ENCODE measurements at places on chromosomes 2 and 18.
A peak's percentile ranks its signal among the peaks of the same experiment; 100 is the strongest.

GRCh38 chr2:174337337-174338146 lies 2.8 kb downstream of the SP9 start:
- DNase-seq, result no peak

DNA sequence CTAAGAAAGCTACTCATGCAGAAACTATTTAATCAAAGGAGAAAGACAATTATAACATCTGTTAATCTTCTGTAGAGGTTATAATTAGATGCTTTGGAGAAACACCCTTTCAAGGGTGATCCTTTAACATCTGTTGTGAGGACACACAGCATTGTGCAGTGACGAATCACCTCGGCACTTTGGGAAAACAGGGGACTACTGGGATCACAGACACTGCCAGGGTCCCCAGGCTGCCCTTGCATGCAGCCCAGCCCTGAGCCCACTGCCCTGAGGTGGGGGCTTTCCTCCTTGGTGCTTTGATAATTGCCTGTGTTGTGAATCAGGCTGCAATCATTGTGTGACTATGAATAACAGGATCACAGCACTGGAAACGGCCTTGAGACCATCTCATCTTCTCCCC lies 10.6 kb downstream of the NCKAP5 start:
- DNase-seq, result no peak

DNA sequence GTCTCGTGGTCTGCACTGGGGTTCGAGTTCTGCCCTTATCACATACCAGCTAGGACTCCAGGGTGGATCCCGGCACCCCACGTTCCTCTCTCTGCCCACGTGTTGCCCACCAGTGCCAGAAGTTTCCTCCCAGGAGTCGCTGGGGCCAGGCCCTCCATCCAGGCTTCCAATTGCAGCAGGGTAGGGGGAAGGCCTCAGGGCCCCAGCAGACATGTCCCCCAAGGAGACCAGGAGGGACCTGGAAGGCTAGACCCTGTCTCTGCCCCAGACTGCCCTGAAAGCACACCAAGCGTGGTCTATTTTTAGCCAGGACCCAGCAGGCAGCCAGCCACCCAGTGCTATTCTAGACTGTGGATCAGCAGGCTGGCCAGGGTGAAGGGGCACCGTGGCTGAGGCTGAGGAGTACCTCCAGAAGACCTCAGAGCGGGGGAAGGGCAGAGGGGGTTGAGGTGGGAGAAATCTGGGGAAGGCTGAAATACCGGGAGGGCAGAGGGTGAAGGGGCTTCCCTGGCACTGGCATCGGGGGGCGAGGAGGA lies 18.8 kb upstream of the TNS1 start:
- DNase-seq, result no peak

DNA sequence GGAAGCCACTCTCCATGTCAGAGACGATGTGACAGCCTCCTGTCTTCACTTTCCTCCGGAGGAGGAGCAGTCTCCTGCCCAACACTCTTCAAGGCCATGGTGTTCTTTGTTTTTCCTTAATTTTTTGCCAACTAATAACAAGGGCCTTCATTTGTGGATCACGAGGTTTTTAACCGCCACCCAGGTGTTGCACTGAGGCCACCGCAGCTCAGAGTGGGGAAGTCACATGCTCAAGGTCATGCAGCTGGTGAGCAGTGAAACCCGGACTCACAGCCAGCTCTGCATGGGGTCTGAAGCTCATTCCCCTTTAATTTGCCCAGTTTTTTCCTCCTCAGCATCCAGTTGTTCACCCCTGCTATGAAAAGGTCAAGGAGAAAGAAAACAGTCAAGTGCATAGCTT lies 19.6 kb downstream of the ENOSF1 start:
- no peak for DNase-seq

- no peak for DNase-seq
Observed at GRCh38 chr2:38185012-38185491, 109.1 kb upstream of the CYP1B1 start.

DNA sequence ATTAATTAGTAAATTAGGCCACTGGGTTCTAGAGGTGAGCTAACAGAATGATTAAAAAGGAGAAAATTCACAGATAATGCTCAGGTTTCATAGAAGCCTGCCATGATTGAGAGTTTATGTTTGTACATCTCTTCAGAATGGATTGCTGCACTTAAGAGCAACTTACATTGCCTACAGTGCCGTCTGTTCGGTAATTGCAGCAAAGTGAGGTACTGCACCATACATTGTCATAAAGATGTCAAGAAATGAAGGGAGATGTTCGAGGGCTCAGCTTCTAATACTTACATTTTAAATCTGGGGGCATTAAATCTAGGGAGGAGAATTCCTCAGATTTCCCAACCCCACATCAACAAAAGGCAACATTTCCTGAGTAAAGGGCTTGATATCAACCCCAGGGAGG lies 976.2 kb upstream of the FANCL start:
- no peak for DNase-seq

GRCh38 chr2:98040331-98040939 lies 44.7 kb upstream of the TMEM131 start:
- DNase-seq, result no peak

DNA sequence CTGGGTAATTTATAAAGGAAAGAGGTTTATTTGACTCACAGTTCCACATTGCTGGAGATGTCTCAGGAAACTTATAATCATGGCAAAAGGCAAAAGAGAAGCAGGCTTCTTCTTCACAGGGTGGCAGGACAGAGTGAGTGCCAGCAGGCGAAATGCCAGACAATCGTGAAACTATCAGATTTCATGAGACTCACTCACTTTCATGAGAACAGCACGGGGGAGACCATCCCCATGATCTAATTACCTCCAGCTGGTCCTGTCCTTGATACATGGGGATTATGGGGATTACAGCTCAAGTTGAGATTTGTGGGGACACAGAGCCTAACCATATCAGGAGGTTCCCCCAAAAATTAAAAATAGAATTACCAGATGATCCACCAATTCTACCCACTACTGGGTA lies 675.5 kb upstream of the SLC8A1 start:
- DNase-seq, result no peak

DNA sequence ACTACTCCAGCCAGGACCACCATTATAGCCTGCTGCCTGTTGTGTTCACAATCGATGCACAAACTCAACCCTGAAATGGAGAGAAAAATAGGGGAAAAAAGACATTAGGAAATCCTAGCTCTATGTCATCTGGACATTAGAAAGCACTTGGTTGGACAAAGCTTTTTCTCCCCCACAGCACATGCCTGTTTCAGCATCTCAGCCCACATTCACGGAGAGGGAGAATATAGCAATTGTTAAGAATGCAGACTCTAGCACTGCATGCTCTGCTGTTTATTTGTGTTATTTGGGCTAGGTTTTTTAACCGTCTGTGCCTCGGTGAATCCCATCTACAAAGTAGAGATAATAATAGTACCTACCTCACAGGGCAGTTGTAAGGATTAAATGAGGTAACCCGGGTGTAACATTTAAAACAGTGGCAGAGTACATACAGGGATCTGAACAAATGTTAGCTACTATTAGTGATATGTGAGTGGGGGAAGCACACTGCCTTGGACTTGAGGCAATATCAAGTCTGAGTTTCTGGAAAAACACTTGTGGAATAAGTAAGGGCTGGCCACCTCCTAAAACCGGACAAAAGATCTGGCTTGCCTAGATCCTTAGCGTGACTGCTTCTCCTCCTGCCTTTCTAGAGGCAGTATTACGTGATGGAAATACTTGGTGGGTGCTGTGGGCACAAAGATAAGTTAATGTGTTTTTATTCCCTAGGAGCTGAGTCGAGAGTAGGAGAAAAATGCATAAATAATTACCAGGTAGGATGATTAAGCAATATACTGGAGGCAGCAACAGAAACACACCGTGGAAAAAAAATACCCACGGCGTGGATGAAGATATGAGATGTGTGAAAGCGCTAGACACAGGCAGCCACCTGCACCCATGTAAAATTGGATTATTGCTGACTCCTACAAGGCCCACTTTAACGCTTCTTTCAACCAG lies 1.0 kb upstream of the PPP1CB start:
- no peak for DNase-seq

GRCh38 chr2:186503827-186504606 lies 18.0 kb downstream of the ZC3H15 start:
- no peak for DNase-seq

DNA sequence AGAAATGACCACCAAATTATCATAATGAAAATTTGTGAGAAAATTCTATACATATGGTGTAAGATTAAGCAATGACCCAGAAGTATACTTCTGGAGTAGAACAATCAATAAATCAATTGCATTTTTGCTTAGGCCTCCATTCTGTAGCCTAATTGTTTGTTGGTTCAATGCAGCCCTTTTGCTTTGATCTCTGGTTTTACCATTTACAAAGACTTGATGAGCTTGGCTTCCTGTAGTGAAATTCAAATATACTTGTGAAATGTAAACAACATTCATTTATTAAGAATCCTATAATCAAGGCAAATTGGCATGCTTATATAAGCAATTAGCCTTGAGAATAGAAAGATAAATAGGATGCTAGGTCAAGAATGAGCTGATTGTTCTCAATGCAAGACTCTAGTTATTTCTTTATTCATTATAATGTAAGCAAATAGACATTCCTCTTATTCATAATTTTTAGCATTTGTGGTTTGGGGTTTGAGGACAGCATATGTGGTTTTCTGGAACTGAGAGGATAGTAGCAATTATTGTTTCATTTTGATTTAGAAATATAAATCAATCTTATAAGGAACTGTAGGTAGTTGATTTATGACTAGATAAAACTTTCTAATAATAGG lies 9.7 kb downstream of the FMNL2 start:
- no peak for DNase-seq

DNA sequence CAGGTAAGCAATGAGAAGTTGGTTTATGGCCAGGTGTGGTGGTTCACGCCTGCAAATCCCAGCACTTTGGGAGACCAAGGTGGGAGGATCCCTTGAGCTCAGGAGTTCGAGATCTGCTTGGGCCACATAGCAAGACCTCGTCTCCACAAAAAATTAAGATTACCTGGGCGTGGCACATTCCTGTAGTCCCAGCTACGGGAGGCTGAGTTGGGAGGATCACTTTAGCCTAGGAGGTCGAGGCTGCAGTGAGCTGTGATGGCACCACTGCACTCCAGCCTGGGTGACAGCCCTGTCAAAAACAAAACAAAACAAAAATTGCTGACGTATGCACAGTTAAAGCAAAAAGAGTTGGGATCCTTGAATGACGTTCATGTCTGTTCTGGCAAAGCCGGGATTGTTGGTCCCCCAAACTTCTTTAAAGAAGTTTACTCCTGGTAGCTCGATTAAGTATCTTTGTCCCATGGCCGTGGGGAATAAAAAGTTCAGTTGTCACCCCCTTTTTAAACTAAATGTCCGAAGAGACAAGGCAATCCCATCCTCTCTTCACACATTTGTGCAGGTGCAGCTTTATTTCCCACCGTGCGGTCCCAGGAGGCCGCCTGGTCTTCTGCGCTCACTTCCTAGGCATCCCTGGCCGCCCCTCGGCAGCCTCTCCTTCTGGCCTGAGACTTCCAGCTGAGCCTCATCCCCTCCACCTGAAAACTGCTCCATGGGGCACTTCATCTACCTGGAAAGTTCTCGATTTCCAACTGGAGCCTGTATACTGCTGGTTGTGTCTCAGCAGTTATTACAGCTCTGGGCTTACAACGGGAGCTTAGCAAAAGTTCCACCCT lies 762 bp upstream of the SPOPL start:
- DNase-seq, result no peak

GRCh38 chr2:164655750-164656149 lies 34.5 kb upstream of the GRB14 start:
- no peak for DNase-seq

- DNase-seq, result peak; percentile 68
Observed at GRCh38 chr2:27798948-27799645, 27.6 kb downstream of the MRPL33 start.

DNA sequence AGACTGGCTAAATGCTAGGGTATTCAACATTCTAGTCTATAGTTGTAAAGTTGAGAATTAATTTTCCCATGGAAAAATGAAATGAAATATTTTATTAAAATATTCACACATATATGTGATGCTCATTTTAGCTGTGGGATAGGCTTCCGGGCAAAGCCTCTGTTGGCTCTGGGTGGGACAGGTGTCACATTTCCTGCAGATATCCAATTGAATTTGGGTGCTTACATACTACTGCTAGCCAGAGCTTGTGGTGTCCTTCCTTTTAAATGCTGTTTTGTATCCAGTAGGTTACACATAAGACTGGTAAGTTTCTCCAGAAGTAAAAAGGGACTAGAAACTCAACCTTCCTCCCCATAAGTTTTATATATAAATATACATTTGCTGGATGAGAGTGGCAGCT lies 73.8 kb downstream of the RPRM start:
- no peak for DNase-seq

- DNase-seq, result no peak
Observed at GRCh38 chr2:195342061-195342460, 315.0 kb upstream of the SLC39A10 start.

- no peak for DNase-seq
Observed at GRCh38 chr2:40666398-40666797, 214.5 kb upstream of the SLC8A1 start.

Data from H54 (cell line).